ACHN (cell line): ENCODE measurements at places on chromosomes 7 and 10.

- no peak for DNase-seq
Measured at GRCh38 chr10:57952741-57953140, 315.0 kb downstream of the IPMK start.

DNA sequence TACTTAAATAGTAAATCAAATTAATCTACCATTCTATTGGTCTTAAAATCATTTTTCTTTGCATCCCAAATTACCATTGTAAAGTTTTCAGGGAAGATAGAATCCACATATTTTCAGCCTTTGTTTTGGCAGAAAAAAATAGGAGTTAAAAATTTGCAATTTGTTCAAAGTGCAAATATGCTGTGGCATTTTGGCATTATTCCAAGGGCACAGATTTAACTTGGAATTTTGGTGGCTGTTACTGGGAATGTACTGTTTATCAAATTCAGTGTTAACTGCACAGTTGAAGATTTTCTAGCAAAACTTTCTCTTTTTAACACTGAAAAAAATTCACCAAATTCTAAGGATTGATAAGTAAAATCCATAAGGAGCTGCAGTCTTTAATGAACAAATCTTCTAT is 151.0 kb upstream of the HDAC9 start:
- DNase-seq, result no peak

GRCh38 chr10:44968091-44968490 is 8.5 kb downstream of the RASSF4 start:
- no peak for DNase-seq

DNA sequence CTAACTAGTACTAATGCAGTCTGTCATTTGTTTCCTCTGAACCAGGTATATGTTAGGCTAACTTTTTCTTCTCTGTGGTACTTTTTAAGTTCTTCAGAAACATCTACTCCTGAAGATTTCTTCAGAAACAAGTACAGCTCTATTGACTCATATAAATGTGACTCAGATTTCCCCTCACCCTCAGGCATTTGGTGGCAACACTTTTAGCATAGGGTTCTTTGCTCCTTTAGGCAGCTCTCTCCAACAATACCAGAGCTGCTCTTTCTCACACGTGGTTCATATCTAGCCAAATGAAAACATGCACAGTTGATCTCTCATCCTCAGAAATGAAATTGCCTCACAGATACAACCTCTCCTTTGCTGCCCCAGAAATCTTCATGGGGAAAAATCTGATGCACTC is 939.8 kb downstream of the SORCS1 start:
- no peak for DNase-seq

GRCh38 chr7:118747473-118747872 is 523.0 kb downstream of the ANKRD7 start:
- no peak for DNase-seq

GRCh38 chr7:50598460-50599343 is 33.5 kb upstream of the DDC start:
- DNase-seq, result no peak

DNA sequence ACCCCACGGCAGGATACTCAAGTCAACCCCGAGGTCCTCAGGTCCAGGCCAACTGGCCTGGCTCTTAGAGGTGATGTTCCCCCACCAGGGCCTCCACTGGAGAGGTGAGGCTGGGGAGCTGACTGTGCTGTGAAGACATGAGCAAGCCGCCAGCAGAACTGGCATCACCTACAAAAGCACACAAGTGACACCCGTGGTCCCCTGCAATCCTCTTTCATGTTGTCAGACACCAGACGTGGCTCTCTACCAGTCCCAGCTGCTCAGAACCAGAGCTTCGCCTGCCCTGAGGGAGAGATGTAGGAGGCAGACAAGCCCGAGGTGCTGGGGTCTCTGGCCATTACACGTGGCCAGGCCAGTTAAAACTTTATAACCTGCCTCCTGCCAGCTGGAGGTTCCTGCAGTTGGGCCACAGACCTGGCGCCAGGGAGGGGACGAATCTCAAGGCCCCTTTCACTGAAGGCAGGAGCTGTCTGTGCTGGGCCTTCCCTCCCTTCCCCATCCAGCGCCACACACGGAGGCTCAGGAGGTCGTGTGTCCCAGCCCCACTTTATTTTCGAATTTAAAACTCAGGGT is 2.2 kb downstream of the COMTD1 start:
- no peak for DNase-seq

DNA sequence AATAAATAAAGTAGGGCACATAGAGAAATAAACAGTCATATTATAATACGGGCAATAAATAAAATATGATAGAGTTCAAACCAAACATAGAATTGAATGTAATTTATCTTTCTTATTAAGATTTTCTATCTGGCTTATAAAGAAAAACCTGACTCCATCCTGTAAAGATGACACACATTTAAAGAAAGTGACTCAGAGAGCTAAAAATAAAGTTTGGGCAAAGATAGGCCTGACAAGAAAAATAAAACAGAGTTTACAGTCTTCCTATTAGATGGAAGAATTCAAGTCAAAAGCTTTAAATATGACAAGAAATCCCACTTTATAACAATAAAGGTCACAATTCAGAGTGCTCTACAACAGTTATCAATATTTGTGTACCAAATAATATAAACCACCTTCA is 580.6 kb downstream of the PHTF2 start:
- no peak for DNase-seq

DNA sequence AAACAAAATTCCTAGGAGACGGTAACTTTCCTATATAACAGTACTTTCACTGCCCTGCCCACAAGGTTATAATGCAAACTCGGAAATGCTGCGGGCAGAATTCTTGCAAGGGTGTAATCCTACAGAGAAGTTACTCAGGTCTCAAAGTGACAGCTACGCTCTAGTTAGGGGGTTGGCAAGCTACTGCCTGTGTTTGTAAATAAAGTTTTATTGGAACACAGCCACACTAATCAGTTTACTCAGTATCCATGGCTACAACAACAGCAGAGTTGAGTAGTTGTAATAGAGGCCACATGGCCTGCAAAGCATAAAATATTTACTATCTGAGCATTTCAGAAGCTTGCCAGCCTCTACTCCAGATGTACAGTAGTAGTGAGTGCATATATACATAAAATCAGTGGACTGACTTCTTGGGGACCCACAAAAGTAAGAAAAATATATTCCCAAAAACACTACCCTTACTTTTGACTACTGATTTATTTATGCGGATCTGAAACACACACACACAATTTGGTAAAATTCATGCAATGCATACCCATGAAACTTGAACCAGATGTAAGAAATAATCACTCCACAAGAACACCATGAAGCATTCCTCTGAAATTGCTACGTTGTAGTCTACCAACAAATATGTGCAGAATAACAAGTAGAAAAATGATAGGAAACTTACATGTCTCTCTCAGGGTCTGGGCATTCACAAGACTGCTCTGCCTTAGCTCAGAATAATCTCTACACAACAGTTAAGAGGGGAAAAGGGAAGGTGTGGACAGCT is 53.0 kb downstream of the SMURF1 start:
- DNase-seq, result no peak

- DNase-seq, result no peak
Measured at GRCh38 chr10:120455004-120455403, 2.0 kb upstream of the PLPP4 start.

DNA sequence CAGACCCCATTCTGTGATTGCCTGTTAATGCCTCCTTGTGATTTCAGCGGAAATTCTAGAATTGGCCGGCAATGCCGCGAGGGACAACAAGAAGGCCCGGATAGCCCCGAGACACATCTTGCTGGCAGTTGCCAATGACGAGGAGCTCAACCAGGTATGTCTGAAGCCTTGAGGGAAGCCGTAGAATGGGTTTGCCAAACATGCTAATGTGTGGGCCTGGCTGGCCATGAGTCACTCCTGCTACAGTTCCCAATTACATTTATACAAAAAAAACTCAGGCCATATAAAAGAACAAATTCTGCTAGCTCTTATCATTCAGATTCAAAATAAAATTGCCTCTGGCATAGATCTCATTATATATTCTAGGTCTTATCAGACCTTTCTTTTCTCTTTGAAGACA is 37.4 kb downstream of the MACROH2A2 start:
- no peak for DNase-seq

GRCh38 chr10:85003083-85003482 is 674.7 kb downstream of the CCSER2 start:
- DNase-seq, result no peak

DNA sequence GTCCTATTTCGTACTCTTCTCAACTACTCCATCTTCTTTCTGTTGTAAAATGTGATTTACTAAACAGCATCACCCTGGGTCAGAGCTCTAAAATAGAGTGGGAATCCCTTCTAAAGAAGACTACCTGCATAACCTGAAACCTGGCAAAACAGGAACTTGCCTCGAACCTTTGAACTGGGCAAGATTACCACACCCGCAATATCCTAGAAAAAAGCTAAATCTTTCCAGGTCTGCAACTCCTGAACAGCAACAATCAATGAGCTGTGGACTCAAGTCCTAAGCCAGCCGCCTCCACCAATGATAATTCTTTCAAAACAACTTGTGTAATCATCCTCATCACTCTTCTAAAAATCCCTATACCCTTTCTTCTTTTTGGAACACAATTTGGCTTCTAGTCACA is 824.2 kb upstream of the COBL start:
- no peak for DNase-seq

- no peak for DNase-seq
Measured at GRCh38 chr10:105675333-105675732, 1034.2 kb downstream of the SORCS3 start.

- DNase-seq, result no peak
Measured at GRCh38 chr7:156065400-156065799, 253.1 kb upstream of the SHH start.

GRCh38 chr7:48660306-48660870 is 264.0 kb upstream of the CDC14C start:
- no peak for DNase-seq

DNA sequence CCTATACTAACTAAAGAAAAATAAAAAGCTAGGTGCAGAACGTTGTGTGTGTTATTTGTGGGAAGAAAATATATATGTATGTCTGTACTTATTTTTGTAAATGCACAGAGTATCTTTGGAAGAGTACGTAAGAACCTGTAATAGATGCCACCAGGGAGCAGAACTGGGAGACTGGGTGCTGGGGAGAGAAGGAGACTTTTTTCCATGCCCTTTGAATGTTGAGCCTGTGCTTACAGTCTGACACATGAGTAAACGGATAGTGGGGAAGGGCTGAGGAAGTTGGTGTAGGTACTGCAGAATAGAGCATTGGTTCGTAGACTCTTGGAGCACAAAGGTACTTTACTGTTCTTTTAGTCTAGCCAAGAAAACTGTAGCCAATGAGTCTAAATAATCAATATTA is 1.3 kb upstream of the SCRN1 start:
- DNase-seq, result no peak

- no peak for DNase-seq
Measured at GRCh38 chr7:130444751-130445407, 4.1 kb upstream of the CEP41 start.

DNA sequence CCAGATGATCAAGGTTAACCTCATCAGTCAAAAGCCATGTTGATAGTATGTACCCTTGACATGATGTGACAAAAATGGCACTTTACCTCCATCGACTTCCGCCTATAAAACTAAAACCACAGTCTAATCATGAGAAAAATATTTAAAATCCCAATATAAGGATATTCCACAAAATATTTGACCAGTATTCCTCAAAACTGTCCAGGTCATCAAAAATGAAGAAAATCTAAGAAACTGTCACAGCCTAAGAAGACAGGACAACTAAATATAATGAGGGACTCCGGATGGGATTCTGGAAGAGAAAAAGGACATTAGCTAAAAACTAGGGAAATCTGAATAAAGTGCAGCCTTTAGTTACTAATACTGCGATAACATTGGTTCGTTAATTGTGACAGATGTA is 67.6 kb downstream of the XPNPEP1 start:
- DNase-seq, result no peak

GRCh38 chr7:121529003-121529402 is 132.9 kb upstream of the FAM3C start:
- no peak for DNase-seq

DNA sequence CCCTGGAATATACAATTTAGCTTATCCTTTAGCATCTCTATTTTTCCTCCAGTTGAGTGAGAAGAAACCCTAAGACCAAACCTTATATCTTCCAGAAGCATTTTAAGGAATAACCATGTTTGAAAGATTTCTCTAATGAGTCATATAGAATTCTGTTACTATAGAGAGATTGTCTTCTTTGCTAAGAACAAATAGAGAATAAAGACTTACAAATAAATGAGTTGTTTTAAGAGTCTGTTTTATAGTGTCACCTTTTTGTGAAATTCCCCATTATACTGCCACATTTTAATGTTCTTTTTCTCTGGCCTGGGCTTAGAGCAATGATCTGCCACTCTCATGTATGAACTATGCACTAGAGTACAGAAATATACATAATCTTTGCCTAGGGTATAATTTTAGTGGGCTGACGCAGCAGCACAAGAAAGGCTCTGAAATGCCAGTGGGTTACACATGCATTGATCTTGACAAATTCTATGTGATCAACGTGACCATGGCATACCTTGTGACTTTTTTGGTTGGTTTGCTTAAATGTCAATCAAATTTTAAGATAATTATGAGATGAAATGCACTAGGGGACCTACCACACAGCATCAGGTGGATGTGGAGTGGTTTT is 145.1 kb upstream of the MKLN1 start:
- no peak for DNase-seq

DNA sequence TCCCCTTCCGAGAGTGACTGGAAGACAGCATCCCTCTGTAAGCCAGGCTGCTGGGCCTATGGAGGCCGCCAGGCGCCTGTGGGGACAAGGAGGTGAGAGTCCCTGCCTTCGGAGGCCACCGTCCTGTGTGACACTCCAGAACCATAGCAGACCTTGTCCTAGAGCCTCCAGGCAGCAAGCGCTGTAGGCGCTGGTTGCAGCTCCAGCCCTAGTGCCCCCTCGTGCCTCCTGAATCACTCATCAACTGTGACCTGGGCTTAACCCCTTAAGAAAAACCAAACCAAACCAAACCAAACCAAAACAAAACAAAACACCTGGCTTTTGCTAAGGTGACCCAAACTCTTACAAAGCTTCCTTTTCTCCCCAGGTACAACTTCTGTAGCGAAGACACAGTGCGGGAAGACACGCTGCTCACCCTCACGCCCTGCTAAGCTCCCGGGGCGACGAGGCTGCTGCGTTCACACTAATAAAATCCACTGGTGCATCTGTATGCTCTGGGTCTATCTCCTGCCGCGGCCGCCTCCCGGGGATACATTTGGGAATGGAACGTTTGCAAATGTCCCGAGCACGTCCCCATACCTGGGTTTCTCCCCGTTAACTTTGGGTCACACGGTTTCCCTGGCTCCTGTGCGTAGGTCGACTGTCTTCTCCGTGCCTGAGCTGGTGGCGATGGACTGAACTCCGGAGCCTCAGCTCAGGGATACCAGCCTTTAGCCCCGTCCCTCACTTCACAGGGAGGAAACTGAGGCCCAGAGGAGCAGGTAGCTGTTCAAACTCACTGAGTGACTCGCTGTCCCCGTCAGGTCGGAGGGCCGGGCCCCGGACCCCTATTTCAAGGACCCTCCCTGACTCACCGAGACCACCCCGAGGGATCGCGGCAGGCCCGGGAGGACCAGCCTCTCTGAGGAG is 11.8 kb upstream of the PNLIPRP2 start:
- no peak for DNase-seq

GRCh38 chr10:21347785-21348170 is 177.7 kb downstream of the SKIDA1 start:
- DNase-seq, result no peak

- peak; percentile 66 for DNase-seq
Measured at GRCh38 chr7:91089382-91089963, 174.8 kb upstream of the FZD1 start.

GRCh38 chr10:72328045-72328828 is 26.5 kb downstream of the DNAJB12 start:
- DNase-seq, result peak; percentile 82
